ENCODE measurements at places on chromosomes 5 and 9. TPM values are rescaled to one million over a fixed set of nuclear protein-coding genes. Genes with fewer than 3 reads are reported as not detected.

The SLCO4C1 gene
- 6.2 TPM for total RNA-seq

GRCh38 chr5:10317825-10318682 is 10.4 kb upstream of the CMBL start:
- DNase-seq = no peak

The NR4A3 gene
- 0.46 TPM for total RNA-seq

DNA sequence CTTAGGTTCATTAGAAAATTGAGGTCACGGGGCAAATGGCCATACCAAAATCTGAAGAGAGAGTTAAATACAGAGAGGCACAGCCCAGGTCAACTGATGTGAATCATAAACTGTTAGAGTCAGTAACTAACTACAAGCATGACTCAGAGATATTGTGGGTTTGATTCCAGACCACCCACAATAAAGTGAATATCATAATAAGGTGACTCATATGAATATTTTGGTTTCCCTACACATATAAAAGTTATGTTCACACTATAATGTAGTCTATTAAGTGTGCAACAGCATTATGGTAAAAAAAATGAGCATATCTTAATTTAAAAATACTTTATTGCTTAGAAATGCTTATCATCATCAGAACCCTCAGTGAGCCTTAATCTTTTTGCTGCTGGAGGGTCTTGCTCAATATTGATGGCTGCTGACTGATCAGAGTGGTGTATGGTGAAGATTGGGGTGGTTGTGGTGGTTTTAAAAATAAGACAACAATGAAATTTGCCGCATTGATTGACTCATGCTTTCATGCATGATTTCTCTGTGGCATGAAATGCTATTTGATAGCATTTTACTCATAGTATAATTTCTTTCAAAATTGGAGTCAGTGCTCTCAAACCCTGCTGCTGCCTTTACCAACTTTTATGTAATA is 53.1 kb upstream of the EDIL3 start:
- no peak for DNase-seq

GRCh38 chr5:164433106-164433870 is 927.9 kb downstream of the MAT2B start:
- no peak for DNase-seq

DNA sequence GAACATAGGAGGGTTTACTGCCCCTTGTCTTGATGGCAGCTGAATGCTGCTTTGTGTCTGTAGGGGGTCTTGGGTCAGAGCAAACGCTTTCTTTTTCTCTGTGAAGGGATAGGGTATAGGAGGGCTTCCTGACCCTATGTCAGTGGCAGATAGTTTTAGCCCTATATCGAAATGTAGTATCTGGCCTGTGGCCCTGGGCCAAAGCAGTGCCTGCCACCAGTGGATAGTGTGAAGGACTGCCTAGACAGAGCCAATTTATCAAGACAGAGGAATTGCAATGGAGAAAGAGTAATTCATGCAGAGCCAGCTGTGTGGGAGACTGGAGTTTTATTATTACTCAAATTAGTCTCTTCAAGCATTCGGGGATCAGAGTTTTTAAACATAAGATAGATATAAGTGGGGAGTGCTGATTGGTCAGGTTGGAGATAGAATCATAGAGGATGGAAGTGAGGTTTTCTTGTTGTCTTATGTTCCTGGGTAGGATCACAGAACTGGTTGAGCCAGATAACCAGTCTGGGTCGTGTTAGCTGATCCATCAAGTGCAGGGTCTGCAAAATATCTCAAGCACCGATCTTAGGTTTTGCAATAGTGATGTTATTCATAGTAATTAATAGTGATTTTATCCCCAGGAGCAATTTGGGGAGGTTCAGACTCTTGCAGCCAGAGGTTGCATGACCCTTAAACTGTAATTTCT is 178.5 kb downstream of the GDNF start:
- DNase-seq = no peak

DNA sequence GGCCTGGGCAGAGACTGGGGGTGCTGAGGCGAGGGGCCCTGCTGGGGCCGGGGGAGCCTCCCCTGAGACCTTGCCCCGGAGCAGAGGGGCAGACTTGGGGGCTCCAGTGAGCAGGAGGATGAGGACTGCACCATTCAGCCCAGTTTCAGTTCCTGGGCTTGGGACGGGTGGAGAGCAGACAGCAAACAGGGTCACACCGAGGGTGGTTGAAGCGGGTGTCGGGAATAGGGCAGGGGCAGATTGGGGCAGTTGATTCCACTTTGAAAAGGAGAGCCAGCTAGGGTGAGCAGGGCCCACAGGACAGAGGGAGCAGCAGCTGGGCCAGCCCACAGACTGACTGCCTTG is 4.5 kb downstream of the GRK6 start:
- DNase-seq = no peak

GRCh38 chr5:71892641-71893365 is 173.7 kb downstream of the CARTPT start:
- peak; percentile 22 for DNase-seq

DNA sequence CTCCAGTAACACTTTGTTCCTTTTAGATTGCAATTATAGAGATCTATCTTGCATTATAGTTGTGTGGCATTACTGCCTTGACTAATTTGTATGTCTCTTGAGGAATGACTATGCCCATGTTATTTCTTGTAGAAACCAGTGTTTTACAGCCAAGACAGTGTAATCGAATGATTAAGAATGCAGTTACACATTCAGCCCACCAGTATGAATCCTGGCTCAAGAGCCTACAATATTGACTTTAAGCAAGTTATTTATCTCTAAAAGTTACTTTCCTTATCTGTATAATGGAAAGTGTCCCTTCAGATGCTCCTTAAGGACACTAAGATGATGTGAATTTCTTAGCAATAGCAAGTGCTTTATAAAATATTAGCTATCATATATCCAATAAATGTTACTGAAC is 9.7 kb upstream of the SNX24 start:
- DNase-seq = no peak

The THBS4 gene
- total RNA-seq = 11.8 TPM

- no peak for DNase-seq
Measured at GRCh38 chr9:69078581-69078980, 43.0 kb downstream of the FXN start.

The CCDC107 gene
- total RNA-seq = 14.1 TPM

The IFNK gene
- total RNA-seq = not detected
